Inflammatory macrophage treated with lipopolysaccharide for 1 hour (primary cell): ENCODE measurements at places on chromosomes 4 and X.
A peak's percentile ranks its signal among the peaks of the same experiment; 100 is the strongest.

DNA sequence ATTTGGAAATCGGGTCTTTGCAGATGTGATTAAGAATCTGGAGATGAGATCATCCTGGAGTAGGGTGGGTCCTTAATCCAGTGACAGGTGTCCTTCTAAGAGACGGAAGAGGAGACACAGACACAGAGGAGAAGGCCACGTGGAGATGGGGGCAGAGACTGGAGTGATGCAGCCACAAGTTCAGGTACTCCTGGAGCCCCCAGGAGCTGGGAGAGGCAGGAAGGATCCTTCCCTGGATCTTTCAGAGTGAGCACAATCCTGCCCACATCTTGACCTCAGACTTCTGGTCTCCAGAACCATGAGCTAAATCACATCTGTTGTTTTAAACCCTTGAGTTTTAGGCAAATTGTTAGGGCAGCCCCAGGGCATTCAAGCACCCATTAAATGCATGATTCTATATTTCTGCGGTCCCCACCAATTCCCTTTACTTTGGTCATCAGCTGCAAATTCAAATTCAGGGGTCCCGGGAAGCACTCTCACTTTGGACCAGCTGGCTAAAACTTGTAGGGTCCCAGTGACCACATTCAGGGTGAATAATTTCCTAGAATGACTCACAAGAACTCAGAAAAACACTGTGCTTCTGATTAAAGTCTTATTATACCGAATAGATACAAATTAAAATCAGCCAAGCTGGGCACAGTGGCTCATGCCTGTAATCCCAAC lies 12.8 kb upstream of the AKAP17A start:
- no peak for DNase-seq

- no peak for DNase-seq
Observed at GRCh38 chr4:11399461-11399971, 29.2 kb downstream of the HS3ST1 start.

- no peak for DNase-seq
Observed at GRCh38 chr4:129232589-129233337, 136.8 kb downstream of the C4orf33 start.

GRCh38 chr4:19224820-19225219 lies 1026.9 kb upstream of the SLIT2 start:
- DNase-seq: peak; percentile 14

- DNase-seq: peak; percentile 64
Observed at GRCh38 chr4:94523033-94523580, 71.4 kb downstream of the PDLIM5 start.

DNA sequence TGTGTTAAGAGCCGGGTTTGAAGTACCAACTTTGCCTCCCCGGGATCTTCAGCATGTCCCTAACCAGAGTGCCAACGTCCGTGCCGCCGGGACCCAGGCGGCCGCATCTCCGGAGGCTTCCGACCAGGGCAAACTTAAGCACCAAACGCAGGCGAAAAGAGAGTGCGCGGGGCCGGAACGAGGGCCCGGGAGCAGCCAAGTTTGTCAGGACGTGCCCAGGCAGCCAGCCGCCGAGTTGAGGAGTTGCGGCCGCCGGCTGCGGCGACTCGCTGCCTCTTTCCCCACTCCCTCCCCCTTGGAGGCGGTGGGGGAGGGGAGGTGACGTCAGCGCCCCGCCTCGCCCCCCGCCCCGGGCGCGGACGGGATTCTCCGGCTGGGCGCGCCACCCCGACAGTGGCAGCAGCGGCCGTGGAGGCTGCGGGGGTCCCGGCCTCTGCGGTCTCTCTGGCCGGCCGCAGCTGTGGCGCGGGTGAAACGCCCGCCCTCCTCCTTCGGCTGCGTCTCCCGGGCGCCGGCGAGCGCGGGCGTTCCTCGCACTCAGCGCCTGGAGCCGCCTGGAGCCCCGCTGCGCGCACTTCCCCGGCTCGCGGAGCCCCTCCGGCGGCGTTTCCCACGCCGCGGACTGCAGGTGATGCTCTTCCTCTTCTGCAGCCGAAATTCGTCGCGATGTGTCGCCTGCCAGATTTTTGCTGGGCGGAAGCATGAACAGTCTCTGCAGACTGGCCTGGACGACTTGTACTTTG lies 2.9 kb upstream of the FAT1 start:
- no peak for DNase-seq
